ENCODE measurements at places on chromosomes 1 and 21.

DNA sequence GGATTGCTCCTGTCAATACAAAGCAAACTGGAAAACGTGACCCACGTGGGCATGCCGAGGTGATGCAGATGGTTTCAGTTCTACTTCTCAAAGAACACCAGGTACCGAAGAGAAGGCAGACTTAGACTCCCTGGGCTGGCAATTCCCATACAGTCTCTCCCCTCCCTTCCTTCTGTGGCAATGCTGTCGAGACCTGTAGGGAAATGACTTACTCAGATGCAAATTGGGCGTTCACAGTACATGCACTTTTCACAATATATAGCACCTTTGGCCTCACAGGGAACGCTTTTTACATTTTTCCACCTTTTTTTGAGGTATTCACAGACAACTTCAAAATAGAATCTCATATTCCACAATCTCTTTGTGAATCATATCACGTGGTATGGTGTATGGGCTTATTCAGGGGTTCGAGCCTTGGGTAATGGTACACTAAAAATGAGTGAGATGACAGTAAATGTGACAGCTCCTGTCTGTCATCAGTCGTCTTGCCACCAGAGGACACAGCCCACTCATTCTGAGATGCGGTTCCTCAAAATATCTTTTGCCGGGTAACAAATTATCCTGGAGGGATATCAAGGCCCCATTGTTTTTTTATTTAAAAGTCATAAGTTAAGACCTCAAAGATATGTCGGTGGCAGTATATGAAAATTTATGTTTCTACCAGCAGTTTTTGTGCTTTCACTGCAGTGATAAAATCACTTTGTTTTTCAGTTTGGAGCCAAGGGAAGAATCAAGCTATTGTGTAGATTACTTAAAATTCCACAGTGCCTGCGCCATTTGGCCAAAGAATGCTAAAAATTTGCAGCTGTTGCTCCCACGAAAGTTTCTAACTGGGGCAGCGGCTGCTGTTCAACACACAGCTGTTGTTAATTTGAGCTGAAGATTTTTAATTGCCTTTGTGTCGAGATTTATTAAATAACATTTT is 168.4 kb downstream of the ZZZ3 start:
- DNase-seq: peak; percentile 76

- DNase-seq: no peak
These were observed 55.7 kb upstream of the EFHD2 start for GRCh38 chr1:15353839-15354579.

DNA sequence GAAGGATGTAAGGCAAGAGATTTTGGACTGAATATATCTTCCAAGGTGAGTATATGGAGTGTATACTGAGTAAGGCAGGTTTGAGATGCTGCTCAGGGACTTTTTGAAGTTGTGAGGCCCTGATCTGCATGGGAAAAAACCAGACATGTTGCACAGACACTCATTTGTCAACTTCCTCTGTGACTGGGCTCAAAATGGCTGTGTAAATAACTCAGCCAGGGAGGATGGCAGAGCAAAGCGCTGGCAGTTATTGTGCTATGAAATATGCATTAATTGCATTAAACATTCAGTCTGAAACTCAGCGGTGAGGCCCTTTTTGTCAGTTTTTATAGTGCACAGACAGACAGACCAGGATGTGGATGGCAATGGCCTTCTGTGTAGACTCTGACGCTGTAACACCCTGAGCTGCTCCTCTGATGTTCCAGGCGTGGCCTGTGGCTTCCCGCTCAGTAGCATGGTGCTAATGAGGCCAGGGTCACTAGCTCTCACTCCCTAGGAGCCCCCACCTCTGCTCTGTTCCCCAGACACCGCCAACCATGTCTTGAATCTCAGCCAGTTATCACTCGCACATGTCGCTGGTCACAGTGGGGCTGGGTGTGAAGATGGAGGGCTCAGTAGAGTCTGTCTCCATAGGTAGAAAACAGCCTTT is 307.0 kb upstream of the PROX1 start:
- DNase-seq: no peak

GRCh38 chr1:13813398-13814012 is 113.5 kb downstream of the PRDM2 start:
- no peak for DNase-seq

- no peak for DNase-seq
These were observed 7.4 kb upstream of the CTBS start for GRCh38 chr1:84581648-84582047.
